Suppressor macrophage treated with lipopolysaccharide for 1 hour (primary cell): ENCODE measurements at places on chromosomes 3 and 15.

- no peak for DNase-seq
Observed at GRCh38 chr3:112005091-112005672, 6.5 kb downstream of the TAGLN3 start.

DNA sequence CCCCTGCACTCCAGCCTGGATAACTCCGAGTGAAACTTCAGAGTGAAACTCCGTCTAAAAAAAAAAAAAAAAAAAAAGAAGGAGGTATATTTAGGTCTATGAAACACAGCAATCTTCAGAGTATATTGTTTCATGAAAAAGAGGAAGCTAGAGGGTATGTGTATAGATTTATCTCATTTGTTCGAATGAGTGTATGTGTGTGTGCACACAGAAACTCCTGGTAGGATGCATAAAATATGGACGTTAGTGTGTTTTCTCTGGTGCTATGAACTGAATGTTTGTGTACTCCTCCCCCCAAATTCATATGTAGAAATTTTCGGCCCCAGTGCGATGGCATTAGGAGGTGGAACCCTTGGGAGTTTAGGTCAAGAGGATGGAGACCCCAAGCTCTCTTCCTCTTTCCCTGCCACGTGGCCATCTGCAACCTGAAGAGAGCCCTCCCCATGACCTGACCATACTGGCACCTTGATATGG lies 98.6 kb upstream of the KLF13 start:
- DNase-seq: peak; percentile 53

GRCh38 chr3:188220097-188220788 lies 66.3 kb downstream of the LPP start:
- no peak for DNase-seq

DNA sequence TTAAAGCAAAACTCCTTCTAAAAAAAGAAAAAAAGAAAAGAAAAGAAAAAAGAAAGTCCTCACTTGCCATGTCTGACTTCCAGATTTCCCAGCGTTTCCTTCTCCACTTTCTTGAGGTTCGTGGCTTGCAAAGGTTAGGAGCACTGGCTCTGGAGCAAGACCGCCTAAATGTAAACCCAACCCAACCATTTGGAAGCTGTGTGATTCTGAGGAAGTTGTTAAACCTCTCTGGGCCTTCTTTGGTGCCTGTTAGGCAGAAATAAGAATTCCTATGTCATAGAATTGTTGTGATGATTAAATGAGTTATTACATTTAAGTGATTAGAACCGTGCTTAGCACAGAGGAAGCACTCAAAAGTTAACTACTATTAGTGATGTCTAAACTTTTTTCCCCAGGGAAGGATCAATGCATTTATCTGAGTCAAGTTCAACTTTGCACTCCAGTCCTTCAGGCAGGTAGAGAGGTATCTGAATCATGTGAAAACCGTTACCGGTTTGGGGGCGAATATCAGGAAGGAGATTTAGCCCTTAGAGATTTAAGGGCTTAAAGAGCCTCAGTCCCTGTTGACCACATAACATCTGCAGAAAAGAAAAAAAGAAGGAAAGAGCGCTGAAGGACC lies 78.3 kb upstream of the HES1 start:
- DNase-seq: no peak

DNA sequence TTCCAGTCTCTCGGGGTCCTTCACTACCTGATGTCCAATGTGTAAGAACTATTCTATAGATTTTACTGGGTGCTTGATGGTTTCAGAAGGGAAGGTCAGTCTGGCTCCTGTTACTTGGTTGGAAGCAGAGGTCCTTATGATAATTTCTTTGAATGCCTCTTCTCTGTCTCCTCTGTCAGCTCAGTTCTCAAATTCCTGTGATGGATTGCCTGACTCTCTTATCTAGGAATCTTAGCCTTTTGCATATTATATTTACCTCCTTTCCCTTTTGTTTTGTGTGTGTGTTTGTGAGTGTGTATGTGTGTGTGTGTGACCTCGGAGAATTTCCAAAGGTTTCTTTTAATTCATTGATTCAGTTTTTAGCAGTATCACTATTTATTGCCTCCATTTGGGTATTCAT lies 88.2 kb downstream of the ARNT2 start:
- no peak for DNase-seq

GRCh38 chr15:32824777-32825176 lies 107.0 kb downstream of the GREM1 start:
- DNase-seq: no peak

GRCh38 chr3:173886-174285 lies 22.7 kb upstream of the CHL1 start:
- no peak for DNase-seq

DNA sequence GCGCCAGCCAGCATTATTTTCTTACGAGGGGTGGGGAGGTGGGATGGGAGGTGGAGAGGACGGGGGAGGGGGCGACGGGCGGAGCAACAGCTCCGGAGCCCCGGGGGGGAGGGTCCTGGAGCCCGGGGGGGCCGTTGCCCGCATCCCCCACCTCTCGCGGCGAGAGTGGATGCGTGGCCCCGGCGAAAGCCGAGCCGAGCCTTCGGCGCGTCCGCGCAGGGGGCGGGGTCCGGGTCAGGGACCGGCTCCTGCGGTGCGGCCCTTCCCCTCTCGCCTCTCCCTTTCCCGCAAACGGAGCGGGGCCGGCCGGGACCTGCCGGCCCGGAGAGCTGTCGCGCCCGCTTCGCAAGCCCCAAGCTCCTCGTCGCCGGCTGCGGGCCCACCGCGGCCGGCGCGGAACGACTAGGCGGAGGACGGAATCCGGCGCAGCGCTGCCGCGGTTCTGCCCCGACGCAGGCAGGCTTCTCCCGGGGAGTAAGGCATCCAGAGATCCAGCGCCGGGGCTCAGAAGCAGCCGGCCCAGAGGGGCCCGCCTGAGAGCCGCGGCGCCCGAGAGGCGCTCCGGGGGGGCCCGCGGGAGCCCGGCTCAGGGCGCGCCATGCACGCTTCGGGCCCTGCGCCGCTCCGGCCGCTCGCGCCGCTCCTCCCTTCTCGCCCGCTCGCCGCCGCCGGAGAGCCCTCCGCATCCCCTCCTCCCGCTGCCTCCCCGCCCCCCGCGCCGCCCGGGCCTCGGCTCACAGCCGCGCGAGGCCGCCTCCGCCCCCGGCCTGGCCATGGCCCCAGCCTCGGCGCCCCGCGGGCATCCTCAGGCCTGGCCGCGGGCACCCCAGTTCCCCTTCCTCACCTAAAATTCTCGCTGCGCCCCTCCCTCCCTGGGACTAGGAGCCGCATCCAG lies 459 bp upstream of the ADCY5 start:
- no peak for DNase-seq
